ENCODE measurements at places on chromosomes 7 and 10.

GRCh38 chr7:13109201-13109600, 421.8 kb downstream of the ARL4A start:
- no peak for DNase-seq

GRCh38 chr10:37821237-37821636, 36.2 kb downstream of the ZNF248 start:
- DNase-seq = no peak

- no peak for DNase-seq
These were observed 5.7 kb upstream of the AP5Z1 start for GRCh38 chr7:4769761-4770160.

DNA sequence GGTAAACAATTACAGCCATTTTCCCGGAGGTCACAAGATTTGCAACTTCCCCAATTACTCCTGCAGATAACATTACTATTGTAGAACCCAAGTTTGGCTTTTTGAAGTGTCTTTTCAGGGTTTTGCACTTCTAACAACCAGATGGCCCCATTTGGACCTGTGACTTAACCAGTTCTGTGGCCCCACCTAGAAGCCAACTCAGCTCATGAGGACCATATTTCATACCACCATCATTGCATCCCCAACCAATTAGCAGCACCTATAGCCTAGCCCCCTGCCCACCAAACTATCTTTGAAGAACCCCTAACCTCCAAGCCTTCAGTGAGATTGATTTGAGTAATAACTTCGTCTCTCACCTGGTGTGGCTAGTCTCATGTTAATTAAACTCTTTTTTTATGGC, 51.3 kb upstream of the WDR11 start:
- DNase-seq = no peak

- no peak for DNase-seq
These were observed 11.5 kb upstream of the PLAU start for GRCh38 chr10:73899423-73899822.

- no peak for DNase-seq
These were observed 177.5 kb downstream of the RELN start for GRCh38 chr7:103811997-103812396.

DNA sequence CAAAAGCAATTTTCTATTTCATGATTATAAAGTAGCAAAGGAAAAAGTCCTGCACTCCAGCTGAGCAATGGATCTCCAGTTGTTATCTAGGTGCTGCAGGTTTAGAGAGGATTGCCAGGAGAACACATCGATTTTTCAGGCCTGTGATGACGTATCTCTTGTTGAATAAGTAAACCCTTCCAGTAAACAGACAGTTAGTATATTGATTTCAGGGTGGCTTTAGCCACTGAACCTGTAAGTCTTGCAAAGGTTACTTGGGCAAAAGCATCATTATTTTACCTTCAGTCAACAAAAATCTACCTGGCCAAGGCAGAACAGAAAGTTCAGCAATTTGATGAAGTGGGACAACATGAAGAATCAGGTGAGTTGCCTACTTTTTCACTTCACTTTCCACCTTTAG, 12.3 kb downstream of the EGFR start:
- no peak for DNase-seq

DNA sequence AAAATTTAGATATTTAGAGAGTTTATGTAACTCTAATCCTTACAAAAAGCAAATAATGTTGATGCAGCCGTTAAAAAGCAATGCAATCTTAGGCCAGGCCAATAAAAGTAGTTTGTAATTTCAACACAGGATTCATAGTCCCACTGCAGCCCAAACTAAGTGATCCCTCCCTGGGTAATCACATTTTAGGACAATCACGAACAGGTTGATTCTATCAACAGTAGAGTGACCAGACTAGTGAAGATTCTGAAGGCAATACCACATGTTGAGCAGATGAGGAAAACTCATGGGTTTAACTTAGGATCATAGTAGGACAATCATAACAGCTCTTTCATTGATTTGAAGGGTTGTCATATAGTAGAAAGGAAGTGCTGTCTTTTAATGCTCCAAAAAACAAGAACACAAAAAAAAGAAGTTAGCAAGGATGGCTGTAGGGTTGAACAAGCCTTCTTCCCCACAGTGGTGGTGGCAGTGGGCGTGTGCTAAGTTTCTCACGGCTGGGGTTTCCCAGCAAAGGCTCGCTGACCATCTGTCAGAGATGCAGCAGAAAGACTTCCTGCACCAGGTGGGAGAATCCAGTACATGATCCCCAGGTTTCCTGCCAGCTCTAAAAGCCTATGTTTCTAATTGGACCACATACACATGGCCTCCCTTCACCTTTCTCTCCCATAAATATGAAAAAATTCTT, 212.2 kb downstream of the CHRM2 start:
- no peak for DNase-seq

GRCh38 chr7:82050792-82051191, 280.9 kb upstream of the HGF start:
- no peak for DNase-seq

DNA sequence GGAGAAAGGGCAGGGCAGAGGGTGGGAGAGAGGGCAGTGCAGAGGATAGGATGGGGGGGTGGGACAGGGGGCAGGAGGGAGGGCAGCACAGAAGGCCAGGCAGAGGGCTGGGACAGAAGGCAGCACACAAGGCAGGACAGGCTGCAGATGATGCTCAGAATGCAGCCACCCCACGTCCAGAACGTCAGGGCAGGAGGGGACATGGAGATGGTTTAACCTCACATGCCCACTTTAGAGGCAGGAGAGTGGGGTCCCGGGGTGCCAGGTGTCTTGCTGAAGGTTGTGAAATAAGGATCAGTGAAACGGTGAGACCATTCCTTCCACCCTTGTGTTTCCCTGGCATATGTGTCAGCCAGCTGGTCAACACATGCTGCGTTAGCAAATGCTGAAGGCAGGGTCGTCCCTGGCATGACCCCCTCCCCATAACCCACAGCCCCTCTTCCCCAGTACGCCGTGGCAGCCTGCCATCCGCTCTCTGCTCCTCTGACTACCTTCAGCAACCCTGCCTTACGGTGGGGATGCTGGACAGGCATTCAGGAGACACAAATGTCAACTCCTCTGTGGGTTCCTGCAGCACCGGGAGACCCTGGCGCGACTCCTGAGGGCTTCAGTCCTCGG, 592.1 kb downstream of the DNAJB6 start:
- DNase-seq = no peak

DNA sequence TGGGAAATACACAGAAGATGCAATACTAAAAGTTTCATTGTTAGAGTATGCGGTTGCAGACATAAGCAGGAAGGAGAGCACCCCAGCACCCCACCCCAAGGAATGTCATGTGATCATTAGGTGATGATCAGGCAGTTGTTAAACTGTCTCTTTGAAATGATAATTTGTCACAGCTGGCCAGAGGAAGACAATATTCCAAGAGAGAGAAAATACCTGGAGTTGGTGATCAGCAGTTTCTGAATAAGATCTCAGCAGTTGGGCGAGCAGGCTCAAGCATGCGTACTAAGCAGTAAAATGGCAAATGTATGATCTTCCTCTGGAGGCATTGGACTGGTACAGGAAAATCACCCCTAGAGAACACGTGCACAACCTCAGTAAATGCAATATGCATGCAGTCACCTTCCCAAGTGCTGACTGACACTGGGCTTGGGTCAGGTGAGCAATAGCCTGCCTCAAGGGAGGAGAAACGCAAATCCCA, 250.1 kb upstream of the MBL2 start:
- DNase-seq = no peak

GRCh38 chr7:30428246-30429155, 50.1 kb downstream of the NOD1 start:
- DNase-seq = no peak

DNA sequence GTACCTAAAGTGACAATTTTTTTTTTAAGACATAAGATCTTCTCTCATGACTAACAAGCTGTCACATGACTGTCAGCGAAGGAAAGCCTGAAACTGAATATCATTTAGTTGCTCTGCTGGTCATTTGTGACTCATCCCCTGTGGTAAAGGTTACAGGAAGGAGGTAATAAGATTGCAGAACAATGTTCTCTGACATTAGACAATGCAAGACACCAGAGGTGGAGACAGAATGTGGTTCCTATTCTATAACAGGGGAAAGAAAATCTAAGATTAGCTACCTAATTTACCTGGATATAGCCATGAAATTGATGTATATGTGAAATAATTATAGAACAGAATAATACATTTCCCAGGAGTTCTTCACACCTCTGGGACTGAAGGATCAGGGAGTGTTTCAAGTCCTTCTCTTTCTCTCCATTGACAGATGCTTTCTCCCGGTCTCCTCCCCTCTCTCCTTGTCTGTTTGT, 47.7 kb downstream of the LRGUK start:
- DNase-seq = no peak

DNA sequence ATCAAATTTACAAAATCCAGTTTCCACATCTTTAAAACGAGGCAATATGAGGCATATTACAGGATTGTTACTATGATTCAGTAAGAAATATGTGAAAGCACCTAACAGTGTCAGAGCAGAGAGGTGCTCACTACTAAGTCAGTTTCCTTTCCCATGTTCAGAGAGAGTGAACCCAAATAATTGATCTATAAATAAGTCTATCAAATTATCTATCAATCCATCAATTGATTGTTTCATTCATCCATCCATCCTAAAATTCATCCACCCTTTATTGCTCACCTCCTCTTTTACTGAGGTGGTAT, 340.8 kb downstream of the SUGCT start:
- DNase-seq = no peak
